Epithelial cell of prostate (primary cell): ENCODE measurements at places on chromosomes 2 and 18.

- DNase-seq = no peak
Measured at GRCh38 chr2:235001237-235002133, 49.7 kb downstream of the SH3BP4 start.

DNA sequence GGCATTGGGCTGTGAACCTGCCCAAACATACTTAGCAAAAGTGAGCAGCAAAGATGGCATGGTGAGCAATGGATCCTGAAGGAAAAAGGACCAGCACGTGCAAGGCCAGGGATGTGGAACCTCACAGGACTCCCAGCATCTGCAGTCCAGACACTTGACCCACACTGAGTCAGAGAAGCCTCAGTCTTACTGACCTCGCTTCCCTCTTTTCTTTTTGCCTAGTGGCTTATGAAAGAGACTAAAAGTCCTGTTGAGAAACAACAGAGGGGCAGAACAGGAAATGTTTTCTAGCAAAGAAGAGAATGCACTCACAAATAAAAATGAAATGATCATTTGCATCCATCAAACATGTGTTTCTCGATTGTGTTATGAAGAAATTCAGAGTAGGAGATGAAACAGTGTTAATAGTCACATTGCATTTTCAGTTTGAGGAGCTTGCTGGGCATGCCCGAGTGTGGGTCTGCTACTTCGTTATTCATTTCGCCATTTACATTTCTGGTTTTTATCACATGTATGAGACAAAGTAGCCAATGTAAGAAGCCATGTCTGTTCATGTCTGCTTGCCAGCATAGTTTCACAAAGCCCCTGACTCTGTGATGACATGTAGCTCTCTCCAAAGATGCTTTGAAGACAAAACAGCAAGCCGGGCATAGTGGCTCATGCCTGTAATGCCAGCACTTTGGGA, 118.4 kb downstream of the INO80D start:
- DNase-seq = no peak

DNA sequence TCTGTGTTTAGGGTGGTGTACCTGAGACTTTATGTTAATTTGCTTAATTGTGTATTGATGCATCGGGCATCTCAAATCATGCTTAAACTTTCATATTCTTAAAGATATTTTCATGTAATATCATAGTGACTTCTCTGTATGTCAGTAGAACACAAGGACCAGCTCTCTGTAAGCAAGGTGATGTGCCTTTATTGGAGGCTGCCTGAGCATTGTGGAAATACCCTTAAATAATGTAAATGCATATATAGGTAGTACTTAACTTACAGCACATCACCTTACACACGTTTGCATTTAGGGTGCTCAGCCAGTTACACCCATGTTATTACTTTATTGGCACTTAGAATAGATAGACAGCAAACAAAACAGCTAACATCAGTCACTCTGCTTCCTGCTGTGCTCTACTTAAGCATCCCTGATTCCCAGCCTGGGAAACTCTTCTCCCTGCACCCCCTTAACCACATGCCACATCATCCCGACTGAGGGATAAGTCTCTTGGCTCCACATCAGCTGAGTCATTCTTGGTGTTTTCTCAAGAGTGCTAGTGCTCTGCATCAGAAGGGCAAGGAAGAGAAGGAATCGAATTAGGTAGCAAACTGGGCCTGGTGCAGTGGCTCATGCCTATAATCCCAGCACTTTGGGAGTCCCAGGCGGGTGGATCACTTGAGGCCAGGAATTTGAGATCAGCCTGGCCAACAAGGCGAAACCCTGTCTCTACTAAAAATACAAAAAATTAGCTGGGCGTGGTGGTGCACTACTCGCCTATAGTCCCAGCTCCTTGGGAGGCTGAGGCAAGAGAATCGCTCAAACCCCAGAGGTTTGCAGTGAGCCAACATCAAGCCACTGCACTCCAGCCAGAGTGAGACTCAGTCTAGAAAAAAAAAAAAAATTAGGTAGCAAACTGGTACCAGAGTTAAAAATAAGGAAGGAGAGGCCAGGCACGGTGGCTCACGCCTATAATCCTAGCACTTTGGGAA, 108.7 kb downstream of the MAP3K20 start:
- DNase-seq = peak; percentile 67

DNA sequence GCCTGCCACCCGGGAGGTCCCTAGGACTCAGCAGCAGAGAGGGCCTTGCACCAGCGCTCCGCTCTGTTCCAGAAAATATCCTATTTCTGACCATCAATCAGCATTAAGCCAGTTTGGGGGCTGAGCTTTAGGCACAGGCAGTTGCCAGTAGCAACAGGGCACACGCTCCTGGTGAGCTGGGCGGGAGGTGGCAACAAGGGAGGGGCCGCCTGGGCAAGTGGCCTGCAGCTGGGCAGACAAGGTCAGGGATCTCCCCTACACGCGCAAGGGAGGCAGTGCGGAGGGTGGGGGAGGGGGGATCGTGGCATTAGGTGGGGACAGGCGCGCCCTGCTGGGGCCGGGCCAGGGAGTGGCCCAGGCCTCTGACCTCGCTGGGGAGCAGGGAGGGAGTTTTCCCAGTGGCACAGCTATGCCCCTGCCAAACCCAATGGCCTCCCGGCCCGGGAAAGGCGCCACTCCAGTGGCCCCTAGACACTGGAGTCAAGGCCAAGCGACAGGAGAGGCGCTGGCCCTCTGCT, 302.8 kb downstream of the NCKAP5 start:
- DNase-seq = no peak

GRCh38 chr2:182064019-182064778, 78.5 kb downstream of the PPP1R1C start:
- no peak for DNase-seq
